ENCODE measurements at places on chromosomes 1 and 21. TPM values are rescaled to one million over a fixed set of nuclear protein-coding genes. Genes with fewer than 3 reads are reported as not detected.

DNA sequence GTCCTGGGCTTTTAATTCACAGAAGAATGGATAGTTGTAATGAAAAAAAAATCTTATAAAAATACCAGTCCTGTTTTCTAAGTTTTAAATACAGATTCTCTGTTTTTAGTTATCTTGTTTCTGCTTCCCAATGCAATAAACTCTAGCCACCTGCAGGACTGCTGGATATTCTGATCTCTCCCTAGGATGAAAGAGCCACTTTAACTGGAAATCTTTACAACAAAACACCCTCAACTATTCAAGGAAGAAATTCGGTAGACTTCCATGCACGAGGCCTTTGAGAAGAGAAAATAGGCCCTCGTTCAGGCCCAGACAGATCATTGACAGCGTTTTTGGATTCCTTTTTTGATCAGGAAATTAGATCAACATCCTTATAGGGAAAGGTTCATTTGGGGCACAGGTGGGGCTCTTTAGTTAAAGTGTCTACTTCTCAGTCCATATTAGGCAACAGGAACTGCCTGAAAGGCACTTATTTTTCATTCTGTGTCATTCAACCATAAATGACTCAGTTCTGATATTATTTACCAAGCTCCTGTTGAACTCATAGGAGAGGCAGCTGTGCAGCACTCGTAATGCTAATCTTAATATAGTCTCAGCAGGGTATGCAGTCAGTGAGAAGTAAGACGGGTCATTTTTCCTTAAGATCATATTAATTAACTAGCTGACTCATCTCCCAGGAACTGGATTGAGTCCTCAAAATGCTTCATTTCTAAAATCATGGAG lies 71.1 kb upstream of the ERRFI1 start:
- DNase-seq, result no peak

DNA sequence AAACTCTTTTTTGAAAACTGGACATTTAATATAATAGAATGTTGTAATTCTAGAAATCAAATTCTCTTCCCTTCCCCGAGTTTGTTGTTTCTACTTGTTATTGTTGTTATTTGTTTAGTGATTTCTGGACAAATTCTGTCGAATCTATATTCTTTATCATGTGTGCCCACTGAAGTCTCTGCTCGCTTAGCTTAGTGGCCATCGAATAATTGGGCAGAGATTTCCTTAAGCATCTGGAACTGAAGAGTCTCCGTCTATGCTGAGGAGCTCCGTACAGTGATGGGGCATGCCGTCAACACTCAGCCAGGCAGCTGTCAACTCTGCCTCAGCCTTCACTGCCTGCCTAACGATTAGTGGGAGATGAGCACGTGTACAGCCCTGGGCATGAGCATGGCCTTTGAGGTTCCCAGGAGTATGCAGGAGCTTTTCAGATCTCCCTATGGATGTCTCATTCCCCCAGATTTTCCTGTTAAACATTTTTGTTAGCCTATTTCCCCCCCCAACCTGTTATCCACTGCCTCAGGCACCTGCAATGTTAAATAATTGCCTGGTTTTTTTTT lies 66.8 kb downstream of the SLX9 start:
- DNase-seq, result no peak

GRCh38 chr1:206556047-206556749 lies 48.9 kb downstream of the RASSF5 start:
- no peak for DNase-seq

DNA sequence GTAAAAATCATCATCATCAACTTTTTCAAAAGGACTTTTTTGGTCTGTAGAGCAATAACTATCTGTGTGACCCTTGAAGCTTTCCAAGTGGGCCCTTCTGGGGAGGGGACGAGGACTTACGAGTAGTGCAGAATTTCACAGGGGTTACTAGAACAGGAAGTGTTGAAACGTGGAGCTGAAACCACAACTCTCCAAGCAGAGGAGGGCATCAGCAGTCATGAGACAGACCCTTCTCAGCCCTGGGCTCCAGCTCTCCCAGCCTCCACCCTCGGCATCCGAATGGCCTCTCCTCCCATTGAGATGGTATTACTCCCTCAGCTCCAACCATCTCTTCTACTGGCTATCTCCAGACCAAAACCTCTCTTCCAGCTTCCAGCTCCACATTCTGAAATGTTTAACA lies 3.6 kb downstream of the FAM89A start:
- no peak for DNase-seq

- DNase-seq, result peak; percentile 78
Measured at GRCh38 chr1:23478896-23479665, 4.9 kb downstream of the ASAP3 start.

- DNase-seq, result no peak
Measured at GRCh38 chr1:172948457-172948856, 102.3 kb downstream of the TNFSF18 start.

Gene CTSE
- not detected for total RNA-seq

- no peak for DNase-seq
Measured at GRCh38 chr1:21384620-21385019, 55.3 kb upstream of the NBPF3 start.

DNA sequence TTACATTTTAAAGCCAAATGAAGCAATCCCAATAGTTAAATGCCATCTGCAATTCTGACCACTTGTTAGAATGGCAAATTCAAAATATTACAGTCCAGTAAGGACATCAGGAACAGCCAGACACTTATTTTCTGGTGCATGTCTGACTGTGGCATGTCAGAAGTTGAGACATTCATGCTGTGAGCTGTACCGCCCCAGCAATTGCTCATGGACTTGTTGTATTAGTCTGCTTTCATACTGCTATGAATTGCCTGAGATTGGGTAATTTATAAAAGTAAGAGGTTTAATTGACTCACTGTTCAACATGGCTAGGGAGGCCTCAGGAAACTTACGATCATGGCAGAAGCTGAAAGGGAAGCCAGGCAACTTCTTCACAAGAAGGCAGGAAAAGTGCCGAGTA lies 19.1 kb downstream of the DDAH1 start:
- no peak for DNase-seq

GRCh38 chr1:207744000-207744534 lies 7.8 kb upstream of the CD46 start:
- DNase-seq, result no peak

- no peak for DNase-seq
Measured at GRCh38 chr1:81717230-81717629, 83.5 kb upstream of the ADGRL2 start.

- DNase-seq, result no peak
Measured at GRCh38 chr1:207463021-207463420, 8.9 kb downstream of the CR2 start.

- DNase-seq, result no peak
Measured at GRCh38 chr1:244350027-244350426, 101.7 kb downstream of the ADSS2 start.

DNA sequence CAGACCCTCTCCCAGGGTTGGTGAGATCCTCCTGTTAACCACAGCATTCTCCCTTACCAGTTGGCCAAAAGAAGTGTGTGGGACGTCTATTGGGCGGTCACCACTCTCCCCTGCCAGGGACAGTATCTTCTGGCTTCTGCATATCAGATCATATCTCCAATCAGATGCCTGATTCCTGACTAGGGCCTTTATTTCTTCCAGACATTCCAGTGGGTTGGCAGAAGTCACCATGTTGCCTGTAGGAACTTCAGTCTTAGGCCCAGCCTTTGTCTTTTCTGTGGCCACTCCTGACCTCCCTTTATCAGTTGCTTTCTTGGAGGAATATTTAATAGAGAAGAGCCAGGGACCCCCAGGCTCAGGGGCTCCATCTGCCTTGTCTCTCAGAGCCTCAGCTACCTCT lies 130.4 kb upstream of the F3 start:
- DNase-seq, result no peak

GRCh38 chr1:117821774-117822482 lies 107.5 kb downstream of the GDAP2 start:
- no peak for DNase-seq

DNA sequence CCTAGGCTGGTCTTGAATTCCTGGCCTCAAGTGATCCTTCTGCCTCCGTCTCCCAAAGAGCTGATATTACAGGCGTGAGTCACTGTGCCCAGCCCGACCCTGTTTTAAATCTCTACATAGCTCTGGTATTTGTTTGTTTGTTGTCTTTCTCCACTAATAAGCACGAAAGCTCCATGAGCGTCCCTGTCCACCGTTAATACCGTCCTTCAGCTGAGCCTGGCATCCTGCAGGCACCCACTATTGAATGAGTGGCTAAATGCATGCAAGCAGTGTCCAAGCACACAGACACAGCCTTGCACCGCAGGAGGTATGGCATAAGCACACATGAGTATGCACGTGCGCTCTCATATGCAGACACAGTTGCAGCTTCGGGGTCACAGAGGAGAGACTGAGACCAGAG lies 4.5 kb upstream of the COL16A1 start:
- DNase-seq, result no peak

Gene NCAM2
- total RNA-seq, result 6.3 TPM

Gene PLPP3
- total RNA-seq, result 127 TPM

Gene ALDH4A1
- 81.0 TPM for total RNA-seq

DNA sequence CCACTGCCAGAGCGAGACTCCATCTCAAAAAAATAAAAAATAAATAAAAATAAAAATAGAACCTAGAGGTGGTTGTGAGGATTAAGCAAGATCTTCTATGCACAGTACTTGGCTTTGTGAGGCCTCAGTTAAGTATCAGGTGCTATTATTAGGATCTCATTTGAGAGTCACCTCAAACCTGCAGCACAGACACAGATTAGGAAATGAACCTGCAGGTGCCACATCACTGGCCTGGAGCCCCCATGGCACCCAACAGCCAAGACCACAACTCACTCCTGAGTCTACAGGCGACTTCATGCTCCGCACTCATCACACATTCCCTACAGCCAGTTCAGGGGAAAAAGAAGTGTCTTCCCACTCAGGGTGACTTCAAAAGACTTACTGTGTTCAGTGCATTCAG lies 176.8 kb downstream of the SLC45A1 start:
- DNase-seq, result no peak

GRCh38 chr1:58855274-58856165 lies 71.7 kb upstream of the JUN start:
- no peak for DNase-seq

DNA sequence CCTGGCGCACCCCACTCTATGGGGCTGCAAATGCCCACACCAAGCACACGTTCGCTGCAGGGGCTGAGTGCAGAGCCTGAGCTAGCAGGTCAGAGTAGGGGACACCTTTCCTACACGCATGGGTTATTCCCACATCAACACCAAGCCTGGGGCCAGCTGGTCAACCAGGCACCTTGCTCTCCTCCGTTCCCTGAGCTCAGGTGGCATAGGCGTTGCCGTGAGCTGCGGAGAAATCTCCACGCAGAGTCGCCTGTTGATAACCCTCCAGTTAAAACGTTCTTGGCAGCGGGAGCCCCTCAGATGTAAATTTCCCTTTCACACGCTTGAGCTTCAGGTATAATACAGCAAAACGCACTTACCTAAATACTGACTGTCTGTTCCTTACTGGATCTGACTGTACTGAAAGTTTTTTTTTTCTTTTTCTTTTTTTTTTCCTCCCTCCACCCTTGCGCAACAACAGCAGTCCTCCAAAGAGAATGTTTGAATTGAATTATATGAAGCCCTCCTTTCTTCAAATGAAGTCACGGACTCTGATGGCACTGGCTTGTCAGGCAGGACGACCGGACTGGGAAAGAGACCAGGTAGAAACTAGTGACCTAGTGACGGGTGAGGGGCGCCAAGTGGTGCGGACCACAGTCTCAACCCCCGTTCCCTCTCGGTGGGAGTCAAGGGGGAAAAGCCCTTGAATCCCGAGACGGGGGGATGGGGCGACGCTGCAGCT lies 2.1 kb downstream of the BRINP3 start:
- no peak for DNase-seq

Gene KLF17
- total RNA-seq, result not detected

GRCh38 chr1:181126871-181127587 lies 38.5 kb downstream of the IER5 start:
- no peak for DNase-seq

Gene PM20D1
- 0.16 TPM for total RNA-seq

GRCh38 chr1:62381831-62382657 lies 54.8 kb upstream of the USP1 start:
- no peak for DNase-seq

Gene PDZK1
- 51.8 TPM for total RNA-seq

Gene TMEM52
- not detected for total RNA-seq

DNA sequence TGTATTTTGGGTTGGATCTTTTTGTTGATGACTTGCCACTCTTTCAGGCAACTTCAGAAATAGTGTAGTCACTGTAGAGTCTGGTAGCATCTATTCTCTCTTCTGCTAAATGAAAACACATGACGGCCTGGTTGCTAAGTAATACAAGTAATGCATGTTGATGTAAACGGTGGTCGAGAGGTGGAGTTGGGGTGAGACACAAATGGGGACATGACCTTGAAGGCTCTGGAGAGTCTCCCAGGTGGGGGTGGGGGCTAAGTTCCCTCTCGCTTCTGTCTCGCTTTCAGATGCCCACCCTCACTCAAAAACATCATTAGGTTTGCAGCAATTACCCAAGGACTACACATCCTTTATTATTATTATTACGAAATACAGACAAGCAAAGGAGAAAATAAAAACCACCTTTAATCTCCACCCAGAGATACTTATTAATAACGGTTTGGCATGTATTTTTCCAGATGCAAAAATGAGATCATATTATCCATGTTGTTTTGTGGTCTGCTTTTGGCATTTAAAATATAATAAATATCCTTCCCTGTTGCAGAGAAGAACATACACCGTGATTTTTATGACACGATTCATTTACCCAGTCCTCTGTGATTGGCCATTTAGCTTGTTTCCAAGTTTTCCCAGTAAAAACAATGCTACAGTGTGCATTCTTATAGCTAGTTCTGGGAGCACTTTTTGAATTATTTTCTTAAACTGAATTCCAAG lies 138.1 kb downstream of the MIS18A start:
- no peak for DNase-seq

Gene CFAP107
- total RNA-seq, result not detected

DNA sequence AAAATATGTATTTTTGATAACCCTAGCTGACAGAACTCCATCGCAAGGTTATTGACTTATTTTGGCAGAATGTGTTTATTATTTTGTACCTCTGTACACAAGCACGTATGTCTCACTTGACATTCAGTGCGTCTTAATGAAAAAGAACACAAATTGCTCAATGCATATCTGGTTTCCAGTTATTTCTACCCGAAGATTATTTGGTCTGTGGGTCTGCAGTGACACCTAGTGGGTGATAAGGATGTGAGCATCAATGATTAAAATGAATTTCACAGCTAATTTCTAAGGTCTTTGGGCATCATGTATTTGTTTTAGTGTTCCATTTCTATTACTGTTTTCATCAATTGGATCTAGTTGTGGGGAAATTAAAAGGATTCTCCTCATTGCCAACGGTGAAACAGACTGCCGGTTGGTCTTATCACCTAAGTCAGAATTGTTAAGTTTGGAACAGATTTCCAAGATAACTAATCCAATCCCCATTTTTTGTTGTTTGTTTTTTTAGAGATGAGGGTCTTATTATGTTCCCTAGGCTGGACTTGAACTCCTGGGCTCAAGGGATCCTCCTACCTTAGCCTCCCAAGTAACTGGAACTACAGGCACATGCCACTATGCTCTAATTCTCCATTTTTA lies 13.9 kb downstream of the DDX20 start:
- DNase-seq, result no peak

All from breast epithelium (tissue), 4 donors.